ENCODE measurements at places on chromosomes 4 and X. TPM values are rescaled to one million over a fixed set of nuclear protein-coding genes. Genes with fewer than 3 reads are reported as not detected.

LAMP2 gene
- 106 TPM for total RNA-seq

- DNase-seq = no peak
These were observed 33.0 kb downstream of the DRP2 start for GRCh38 chrX:101252634-101253033.

DNA sequence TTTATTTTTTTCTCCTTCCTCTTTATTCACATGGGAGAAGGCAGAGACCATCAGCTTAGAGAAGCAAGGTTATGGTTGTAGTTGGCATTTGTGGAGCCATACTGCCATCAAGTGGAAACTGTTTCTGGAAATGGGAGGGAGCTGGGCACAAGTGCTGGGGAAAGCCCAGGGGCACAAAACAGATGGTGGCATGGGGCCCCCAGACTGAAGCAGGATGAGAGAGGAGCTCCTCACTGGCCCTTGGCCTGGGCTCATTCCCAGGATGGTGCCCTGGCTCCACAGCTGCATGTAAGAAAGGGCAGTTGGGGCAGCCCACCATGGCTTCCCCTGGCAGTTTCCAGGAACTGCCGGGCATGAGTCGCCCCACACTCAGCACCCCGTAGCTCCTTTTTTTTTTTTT, 59.2 kb downstream of the NBDY start:
- no peak for DNase-seq

GRCh38 chr4:6576512-6576911, 1.5 kb downstream of the MAN2B2 start:
- no peak for DNase-seq

- no peak for DNase-seq
These were observed 3.9 kb downstream of the ARSJ start for GRCh38 chr4:113975578-113975977.

DNA sequence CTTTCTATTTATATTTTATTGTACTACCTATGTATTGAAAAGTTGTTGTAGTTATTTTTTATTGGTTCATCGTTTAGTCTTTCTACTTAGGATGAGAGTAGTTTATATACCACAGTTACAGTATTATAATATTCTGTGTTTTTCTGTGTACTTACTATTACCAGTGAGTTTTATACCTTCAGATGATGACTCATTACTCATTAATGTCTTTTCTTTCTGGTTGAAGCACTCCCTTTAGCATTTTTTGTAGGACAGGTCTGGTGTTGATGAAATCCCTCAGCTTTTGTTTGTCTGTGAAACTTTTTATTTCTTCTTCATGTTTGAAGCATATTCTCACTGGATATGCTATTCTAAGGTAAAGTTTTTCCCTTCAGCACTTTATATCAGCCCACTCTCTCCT, 7.7 kb downstream of the LUZP4 start:
- no peak for DNase-seq

Data from lower leg skin (tissue), 4 donors.